ENCODE measurements at places on chromosomes 2 and 18. TPM values are rescaled to one million over a fixed set of nuclear protein-coding genes. Genes with fewer than 3 reads are reported as not detected.

The DLX2 gene
- total RNA-seq = 0.29 TPM

The DQX1 gene
- not detected for total RNA-seq

The STPG4 gene
- total RNA-seq = 1.6 TPM

The COL3A1 gene
- 7,536 TPM for total RNA-seq

The HMSD gene
- 0.44 TPM for total RNA-seq

The ARHGAP15 gene
- not detected for total RNA-seq

The SUPT7L gene
- total RNA-seq = 40.0 TPM

All from placental pericyte (primary cell).